Astrocyte (in vitro differentiated cells and primary cell): ENCODE measurements at places on chromosomes 2 and 18.

- DNase-seq, result no peak
These were observed 249.1 kb upstream of the TMEFF2 start for GRCh38 chr2:192443831-192444230.

DNA sequence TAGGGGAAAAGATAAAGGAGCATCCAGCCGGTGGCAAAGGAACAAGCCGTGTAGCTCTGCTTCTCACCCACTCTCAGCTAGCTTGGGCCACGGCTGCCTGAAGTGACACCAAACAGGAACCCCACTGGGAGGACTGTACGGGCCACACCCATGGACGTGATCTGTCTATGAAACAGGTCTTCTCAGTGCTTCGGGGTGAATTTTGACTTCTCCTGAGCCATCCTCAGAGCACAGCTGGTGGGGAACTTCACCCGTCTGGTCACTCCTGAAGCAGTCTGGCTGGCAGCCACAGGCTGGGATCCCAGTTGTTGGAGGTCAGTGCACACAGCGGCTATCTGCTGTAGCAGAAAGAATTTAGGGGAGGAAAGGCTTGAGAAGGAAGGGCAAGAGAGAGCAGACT, 223.8 kb downstream of the FAM210A start:
- DNase-seq, result peak; percentile 17

DNA sequence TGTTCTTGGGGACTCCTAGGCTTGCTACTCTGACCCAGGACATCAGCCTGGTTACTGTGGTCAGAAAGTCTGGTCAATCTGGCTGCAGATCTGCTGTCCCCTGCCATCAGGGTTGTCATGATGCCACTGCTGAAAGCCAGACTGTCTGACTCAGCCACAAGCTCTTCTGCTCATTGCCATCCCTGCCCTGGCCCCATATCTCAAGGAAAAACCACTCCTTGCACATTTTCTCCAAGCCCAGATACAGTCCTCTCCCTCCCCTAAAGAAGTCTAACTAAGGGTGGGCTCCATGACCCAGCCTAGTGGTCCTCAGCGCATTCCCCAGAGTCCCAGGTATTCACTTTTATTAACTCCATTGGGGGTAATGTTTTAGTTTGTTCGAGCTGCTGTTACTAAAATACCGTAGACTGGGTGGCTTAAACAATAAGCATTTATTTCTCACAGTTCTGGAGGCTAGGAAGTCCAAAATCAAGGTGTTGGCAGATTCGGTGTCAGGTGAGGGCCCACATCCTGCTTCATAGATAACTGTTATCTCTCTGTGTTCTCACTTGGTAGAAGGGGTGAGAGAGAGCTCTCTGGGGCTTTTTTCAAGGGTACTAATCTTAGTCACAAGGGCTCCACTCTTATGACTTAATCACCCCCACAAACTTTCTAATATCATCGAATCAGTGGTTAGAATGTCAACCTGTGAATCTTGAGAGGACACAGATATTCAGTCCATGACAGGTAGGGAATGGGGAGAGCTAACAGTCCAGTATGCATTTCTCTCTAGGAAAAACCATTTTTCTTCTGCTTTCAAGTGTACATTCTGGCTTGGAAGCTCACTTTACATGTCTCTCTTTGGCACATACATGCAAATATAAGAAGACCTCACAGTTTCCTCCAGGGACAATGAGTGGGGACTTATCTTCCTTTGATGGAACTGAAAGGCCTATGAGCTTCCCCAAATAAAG, 94.8 kb upstream of the CXCR4 start:
- no peak for DNase-seq

DNA sequence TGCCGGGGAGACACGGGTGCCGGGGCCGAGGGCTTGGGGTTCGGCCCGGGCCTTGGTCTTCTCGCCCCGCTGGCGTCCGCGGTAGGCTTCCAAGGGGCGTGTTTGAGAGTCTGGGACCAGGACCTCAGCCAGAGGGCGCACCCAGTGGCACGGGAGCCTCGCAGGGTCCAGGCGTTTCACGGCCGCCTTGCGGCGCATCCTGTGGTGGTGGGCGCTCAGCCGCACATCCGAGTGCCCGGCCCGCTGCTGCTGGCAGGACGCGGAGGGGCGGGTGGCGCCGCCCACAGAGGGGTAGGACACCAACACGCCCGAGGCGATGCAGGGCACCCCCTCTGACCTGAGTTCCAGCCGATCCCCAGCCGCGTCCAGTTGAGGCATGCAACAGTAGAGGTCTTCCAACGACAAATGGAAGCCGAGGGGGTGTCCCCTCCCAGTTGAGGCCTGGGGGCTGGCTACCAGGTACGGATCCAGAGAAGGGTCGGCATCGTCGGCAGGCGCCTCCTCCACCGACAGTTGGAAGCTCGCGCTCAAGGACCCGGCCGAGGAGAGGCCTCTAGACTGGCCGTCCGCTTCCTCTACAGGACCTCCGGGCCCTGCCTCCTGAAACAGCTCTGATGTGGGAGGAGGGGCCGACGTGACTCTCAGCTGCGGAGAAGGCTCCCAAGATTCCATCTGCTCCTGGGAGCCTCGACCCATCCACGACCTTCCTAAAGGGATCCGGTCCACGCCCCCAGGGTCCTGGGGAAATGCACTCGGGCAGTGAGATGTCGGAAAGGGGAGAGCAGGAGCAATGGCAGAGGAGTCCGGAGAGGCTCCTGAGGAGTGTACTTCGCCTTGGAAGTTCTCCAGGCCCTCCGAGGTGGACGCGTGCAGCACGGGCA, 6.3 kb downstream of the C2orf81 start:
- DNase-seq, result no peak

GRCh38 chr2:16700551-16701259, 35.1 kb upstream of the CYRIA start:
- DNase-seq, result no peak

- DNase-seq, result no peak
These were observed 22.8 kb upstream of the SCN7A start for GRCh38 chr2:166516712-166517303.

DNA sequence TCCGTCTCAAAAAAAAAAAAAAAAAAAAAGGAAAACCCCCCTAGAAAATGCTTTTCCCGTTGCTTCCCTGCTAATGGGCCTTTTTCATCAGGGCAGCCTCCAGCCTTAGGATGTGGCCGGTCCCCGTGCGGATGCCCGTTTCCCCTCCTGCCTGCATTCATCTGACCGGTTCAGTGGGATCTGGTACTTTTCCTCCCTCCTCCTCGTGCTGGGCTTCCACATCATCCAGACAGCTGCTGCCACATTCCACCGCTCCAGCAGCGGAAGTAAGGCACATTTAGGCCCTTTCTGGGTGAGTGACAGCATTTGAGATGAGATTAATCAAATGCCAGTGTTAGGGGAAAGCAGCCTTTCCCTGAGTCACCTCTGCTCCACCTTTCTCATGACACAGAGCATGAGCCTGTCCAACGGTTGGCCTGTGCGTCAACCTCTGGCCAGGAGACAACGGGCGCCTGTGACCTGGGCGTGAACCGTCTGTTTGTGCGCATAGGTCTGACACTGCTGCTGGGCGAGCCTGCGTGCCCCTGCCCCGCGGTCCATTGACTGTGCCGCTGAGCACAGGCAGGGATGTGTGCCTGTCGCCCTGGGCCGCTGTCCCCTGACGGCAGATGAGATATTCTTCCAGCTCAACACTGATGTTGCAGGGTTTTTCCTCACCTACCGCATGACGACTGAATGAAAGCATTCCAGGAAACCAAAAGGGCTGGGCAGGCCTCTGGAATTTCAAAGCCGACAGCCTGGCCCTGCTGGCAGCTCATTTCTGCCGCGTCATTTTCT, 174.0 kb downstream of the TGIF1 start:
- peak; percentile 98 for DNase-seq

GRCh38 chr2:44377486-44377885, 15.7 kb downstream of the CAMKMT start:
- DNase-seq, result no peak

DNA sequence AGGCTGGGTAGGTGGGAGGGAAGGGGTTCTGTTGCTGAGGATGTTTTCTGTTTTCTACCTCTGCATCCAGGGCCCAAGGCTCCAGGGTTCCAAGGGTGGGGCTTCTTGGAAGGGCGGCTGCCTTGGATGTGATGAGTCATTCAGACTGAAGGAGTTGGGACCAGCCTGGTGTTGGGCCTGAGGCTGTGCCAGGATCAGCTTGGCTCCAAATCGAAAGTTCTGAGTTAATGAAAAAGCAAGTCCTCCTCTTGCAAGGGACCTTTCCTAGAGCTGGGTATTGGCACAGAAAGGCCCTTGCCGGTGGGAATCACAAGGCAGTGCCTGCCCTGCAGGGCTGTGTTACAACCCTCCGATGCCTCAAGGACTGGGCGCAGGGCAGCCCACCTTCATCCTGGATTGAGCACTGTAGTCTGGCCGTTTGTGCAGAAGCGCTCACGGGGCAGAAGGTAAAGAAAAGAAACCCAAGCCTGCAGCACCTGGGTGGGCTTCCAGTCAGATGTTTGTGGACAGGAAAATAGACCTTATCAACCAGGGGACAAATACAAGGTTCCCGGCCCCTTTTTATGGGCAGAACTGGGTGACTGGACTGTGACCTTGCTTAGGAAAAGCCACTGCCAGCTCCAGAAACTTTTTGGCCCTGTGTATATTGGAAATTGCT, 52.5 kb upstream of the MCFD2 start:
- peak; percentile 88 for DNase-seq

GRCh38 chr2:237629739-237630138, 2.4 kb downstream of the LRRFIP1 start:
- peak; percentile 54 for DNase-seq

DNA sequence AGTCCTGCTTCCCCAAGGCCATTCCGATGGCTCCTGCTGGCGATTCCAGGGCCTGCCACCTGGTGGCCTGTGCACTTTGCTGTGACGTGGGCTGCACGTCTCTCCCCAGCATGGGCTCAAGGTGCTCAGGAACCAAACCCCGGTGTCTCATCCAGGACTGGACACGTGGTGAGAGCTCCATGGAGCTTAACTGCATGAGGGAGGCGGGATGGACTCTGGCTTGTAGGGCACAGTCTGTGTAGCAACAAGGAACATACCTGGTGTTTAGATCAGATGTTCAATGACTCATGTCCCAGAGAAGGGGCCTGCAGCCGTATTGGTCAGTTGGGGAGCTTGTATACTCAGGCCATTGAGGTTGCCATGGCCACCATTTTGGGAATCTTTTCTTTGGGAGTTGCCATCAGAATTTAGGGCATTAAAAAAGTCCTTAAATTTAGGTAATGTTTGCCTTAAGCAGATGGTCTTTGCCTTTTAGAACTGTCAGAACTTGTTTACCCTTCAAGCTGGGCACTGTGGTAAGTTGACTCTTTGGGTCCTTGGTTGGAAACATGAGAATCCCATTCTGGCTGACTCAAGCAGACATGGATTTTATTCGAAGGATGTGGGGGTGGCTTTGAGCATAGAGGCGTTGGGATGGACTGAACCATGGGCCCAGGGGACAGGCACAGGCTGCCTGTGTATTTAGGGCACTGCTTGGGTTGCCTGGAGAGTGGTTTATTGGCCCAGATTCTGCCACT, 21.0 kb downstream of the AGAP1 start:
- DNase-seq, result no peak

DNA sequence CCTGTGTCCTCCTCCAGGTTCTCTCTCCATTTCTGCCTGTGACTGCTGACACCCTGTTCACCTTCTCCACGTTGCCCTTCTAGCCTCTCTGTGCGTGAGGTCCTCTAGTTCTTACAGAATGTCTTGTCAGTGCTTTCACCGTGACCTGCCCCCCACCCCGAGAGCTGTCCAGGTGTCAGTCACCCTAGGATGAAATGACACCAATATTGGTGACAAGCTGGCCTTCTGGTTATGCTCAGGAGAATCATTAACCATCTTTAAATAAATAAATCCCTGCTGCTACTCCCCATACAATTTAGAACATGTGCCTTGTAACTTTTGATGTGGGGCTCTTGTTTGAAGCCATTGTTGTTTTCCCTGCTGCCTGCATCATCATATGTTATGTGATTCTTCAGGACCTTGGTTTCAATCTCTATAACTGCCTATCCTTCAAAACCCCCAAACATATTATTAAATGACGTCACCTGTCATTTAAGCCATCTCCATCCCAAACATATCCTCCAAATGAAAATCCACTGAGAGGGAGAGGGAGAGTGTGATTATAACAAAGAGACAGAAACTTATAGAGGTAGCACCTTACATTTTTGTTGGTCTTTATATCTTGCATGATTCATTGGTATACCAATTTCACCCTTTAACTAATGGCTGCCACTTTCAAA, 496.3 kb downstream of the PARD3B start:
- DNase-seq, result no peak

DNA sequence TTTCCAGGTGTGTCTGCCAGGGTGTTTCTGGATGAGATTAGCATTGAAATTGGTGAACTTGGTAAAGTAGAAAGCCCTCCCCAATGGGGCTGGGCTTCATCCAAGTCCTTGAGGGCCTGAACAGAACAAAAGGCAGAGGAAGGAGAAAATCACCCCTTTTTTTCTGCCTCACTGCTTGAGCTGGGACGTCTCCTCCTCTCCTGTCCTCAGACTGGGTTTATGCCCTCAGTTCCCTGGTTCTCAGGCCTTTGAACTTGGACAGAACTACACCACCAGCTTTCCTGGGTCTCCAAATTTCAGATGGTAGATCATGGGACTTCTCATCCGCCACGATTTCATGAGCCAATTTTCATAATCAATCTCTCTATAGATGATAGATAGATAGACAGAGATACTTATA, 53.7 kb upstream of the BIN1 start:
- no peak for DNase-seq

GRCh38 chr2:211455216-211455841, 898.9 kb downstream of the CPS1 start:
- DNase-seq, result peak; percentile 6
